ENCODE measurements at places on chromosomes 6 and 20.

- DNase-seq = no peak
These were observed 11.5 kb downstream of the HLA-DPA1 start for GRCh38 chr6:33061987-33062386.

GRCh38 chr6:4632421-4632820 lies 143.8 kb upstream of the CDYL start:
- no peak for DNase-seq

DNA sequence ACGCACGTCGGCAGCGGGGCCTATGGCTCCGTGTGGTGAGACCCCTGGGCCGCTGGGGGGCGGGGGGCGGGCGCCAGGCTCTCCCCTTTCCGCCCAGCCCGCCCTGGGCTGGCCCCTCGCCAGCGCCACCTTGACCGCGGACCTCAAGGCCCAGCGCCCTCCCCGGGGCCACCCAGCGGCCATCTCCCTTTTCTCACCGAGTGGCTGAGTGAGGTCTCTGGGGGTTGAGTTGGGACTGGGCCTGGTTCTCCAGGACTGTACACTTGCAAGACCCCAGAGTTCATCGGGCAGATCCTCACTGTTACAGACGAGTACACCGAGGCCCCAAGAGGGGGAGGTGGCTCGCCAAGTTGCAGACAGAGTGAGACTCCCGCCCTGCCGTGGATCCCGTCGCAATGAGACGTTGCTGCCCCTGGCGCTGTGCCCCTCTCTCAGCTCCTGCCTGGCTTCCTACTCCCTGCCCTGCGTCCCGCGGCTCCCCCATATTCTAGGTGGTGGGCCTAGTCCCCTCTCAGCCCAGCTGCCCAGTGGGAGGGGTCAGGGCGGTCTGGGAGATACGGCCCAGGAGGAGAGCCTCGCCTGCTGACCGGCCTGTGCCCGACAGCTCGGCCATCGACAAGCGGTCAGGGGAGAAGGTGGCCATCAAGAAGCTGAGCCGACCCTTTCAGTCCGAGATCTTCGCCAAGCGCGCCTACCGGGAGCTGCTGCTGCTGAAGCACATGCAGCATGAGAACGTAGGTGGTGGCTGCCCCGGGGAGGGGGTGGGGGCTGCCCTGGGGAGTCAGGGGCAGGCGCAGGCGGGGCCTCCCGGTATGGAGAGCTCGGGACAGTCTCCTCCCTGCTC lies 576 bp downstream of the MAPK13 start:
- DNase-seq = peak; percentile 52

- no peak for DNase-seq
These were observed 87.6 kb downstream of the AGPAT4 start for GRCh38 chr6:161186173-161186769.

DNA sequence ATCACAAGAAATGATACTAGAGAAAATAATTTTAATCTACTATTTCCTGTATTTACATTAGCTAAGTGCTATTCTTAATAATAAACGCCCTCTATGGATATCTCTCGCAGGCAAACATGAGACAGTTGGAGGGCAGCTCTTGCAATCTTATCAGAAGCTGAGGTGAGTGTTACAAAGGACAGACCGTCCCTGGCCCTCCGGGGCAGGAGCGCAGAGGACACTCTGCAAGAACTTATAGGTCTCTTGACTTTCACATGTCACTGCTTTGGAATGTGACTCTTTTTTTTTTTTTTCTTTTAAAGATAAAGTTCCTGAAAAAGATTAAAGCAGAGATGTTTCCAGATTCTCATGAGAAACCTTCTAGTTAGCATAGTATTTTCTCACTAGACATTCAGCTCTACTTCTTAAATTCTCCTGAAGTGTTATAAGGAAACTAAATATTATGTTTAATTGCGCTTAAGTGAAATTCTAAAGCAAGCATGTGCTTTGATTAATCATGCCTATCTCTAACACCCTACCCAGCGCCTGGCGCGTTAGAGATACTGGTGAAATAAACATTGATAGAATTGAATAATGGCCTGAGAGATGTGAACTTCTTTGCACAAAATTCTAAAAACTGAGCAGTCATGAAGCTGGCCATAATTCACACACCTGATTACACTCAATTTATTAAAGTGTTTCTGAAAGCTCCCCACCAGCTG lies 57.4 kb downstream of the SYTL3 start:
- peak; percentile 70 for DNase-seq

- DNase-seq = no peak
These were observed 104.5 kb downstream of the IBTK start for GRCh38 chr6:82143041-82143481.

- no peak for DNase-seq
These were observed 249.5 kb downstream of the ADGRG6 start for GRCh38 chr6:142551274-142551811.

DNA sequence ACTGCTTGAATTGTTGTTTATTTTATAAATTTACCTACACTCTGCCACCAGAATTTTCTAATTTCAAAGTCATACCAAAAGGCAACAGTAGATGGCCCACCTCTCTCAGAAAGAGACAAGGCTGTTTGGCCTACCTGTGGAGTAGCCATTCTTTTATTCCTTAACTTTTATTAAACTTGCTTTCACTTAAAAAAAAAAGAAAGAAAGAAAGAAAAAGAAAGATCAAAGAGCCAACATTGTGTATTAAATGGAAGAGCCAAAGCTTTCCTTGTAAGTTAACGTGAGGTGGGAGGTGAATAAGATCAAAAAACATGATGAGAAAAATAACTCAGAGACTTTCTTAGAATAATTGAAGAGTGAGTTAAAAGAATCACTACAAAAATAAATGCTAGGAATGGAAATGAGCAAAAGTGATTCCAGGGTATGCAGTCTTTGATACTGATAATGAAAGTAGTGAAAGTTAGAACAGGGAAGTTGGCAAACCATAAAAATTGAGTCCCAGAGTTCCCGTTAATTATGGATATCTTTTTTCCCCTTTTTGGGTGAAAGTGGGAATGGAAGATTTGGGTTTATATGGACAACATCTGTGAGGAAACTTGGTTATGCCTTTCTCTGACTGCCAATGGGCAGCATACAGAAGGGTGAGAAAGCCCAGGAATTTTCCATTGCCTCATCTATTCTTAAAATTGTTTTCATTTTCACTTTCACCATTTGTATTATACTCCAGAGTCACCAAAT lies 35.9 kb upstream of the MYB start:
- DNase-seq = peak; percentile 36

DNA sequence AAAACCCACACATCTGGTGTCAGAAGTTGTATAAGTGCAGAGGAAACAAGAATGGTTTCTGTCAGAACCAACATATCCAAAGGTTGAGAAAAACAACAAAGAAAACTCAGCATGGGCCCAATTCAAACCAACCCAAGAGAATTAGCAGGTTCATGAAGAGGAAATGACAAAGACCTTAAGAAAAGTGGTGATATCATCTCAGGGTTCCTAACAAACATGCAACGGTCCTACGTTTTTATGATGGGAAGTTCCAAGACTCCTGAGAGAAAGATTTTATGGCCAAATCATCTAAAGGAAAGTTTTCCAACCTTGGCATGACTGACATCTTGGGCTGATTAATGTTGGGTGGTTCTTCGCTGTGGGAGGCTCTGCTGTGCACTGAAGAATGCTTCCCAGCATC lies 23.0 kb downstream of the TFB1M start:
- no peak for DNase-seq

GRCh38 chr6:108937170-108937569 lies 88.9 kb downstream of the ARMC2 start:
- no peak for DNase-seq

DNA sequence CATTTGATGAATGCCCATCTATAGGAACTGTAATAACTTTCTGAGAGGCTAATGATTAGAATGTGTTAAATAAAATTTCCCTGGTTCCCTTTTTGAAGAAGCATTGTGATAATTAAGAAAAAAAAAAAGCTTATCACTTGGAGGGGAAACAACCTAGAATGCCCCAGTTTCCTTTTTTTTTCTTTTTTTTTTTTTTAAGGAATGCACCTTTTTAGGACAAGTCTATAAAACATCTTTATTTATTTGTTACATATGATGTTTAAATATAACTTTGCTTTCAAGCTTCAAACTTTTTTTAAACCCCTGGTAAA lies 7.3 kb upstream of the MRPS10 start:
- DNase-seq = no peak
